Smooth muscle cell of the coronary artery (primary cell): ENCODE measurements at places on chromosomes 2 and 18. TPM values are rescaled to one million over a fixed set of nuclear protein-coding genes. Genes with fewer than 3 reads are reported as not detected.

Gene DPYSL5
- total RNA-seq, result not detected in 2 replicates

Gene ATIC
- 17.9 and 20.8 TPM in 2 replicates for total RNA-seq

Gene PID1
- 6.6 and 11.4 TPM in 2 replicates for total RNA-seq

Gene EML6
- total RNA-seq, result 0.35 and 0.75 TPM in 2 replicates

Gene MERTK
- total RNA-seq, result 0.23 and 0.90 TPM in 2 replicates
